ENCODE measurements at places on chromosomes 3 and 15.

- no peak for DNase-seq
These were observed 247.7 kb downstream of the AGBL1 start for GRCh38 chr15:86327230-86327865.

DNA sequence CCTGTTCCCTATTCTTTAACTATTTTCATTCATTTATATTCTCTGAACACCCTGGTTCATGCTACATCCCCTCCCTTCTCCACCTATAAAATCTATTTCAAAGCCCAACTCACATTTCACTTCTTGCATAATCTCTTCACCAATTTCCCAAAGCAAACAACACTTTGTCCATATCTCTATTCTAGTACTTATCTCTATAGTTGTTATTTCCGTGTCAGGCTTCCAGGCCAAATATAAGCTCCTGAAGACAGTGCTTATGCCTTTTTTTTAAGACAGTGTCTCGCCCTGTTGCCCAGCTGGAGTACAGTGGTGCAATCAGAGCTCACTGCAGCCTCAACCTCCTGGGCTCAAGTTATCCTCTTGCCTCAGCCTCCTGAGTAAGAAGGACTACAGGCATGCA is 43.6 kb downstream of the DNAH12 start:
- no peak for DNase-seq

GRCh38 chr3:13235897-13236296 is 162.7 kb upstream of the IQSEC1 start:
- no peak for DNase-seq

DNA sequence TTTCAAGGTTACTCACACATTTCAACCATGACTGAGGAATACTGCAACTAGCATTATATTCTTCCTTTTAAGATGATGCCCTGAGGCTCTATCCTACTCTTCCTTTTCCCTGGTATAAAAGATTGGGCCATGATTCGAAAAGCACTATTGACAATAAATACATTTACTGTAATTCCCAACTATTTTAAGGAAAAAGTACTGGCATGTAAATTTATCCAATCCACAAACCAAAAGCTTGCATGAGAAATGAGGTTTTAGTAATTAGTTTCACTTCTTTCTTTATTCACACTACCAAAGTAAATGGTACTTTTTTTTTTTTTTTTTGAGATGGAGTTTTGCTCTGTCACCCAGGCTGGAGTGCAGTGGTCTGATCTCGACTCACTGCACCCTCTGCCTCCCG is 310.2 kb downstream of the LRRC3B start:
- DNase-seq, result no peak

- DNase-seq, result no peak
These were observed 66.8 kb downstream of the CHRNA7 start for GRCh38 chr15:32096916-32097617.

- no peak for DNase-seq
These were observed 37.6 kb upstream of the WDR49 start for GRCh38 chr3:167691366-167691765.

DNA sequence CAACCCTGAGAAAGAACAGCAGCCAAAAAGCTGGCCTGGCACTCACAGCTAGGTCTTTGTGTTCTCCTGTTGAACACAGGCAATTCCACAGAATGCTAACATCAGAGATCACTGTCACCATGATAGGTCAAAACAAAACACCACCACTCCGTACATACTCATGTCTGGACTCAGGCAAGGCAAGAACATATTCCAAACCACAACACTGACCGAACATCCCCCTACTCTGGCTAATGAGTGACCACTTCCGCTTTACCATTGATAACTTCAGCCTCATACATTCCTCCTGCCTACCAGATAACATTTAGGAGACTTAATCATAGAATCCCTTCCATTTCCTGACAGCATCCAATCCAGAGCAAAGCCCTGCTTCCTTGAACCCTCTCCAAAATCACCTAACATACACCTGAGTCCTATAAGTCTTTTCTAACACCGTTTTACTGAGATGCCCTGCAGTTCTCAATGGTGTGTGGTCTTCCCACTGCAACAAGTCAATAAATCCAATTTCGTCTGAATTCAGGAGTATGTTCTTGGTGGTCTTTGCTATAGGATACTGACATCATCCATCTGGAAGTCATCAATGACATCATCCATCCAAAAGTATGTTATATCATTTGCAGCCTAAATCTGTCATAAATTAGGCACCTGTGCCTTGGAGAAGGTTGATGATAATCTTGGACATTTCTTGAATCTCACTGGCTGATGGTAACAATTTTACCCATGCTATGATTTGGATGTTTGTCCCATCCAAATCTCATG is 23.7 kb downstream of the RIOX2 start:
- DNase-seq, result no peak

DNA sequence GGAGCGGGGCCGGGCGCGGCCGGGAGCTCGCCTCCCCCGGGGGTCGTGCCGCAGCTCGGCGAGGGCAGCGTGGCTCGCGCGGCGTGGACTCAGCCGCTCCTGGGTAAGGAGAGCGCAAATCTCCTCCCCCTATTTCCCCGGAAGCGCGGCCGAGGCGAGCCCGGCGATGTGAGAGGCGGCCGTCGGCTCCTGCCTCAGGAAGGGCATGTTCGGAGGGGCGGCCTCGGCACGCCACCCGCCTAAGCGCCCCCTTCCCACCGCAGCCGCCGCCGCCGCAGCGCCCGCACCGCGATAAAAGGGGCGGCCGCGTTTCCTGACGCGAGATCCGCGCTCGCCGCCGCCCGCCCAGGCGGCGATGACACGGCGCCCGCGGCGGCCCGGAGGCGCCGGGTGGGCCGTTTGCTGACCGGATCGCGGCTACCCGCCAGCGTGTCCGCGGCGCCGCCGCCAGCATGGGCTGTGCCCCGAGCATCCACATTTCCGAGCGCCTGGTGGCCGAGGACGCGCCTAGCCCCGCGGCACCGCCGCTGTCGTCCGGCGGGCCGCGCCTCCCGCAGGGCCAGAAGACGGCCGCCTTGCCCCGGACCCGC is at the start of gene PDE8A:
TSS of gene PDE8A (plus strand) at position 146 of the 590 bp plus-strand sequence. CDS start at position 453, 307 bp downstream.
- DNase-seq, result peak; percentile 50

GRCh38 chr3:99877031-99877579 is 59.4 kb downstream of the CMSS1 start:
- DNase-seq, result no peak

GRCh38 chr3:58038675-58039292 is 30.6 kb downstream of the FLNB start:
- DNase-seq, result no peak

GRCh38 chr15:90683371-90683770 is 33.8 kb upstream of the BLM start:
- DNase-seq, result no peak

DNA sequence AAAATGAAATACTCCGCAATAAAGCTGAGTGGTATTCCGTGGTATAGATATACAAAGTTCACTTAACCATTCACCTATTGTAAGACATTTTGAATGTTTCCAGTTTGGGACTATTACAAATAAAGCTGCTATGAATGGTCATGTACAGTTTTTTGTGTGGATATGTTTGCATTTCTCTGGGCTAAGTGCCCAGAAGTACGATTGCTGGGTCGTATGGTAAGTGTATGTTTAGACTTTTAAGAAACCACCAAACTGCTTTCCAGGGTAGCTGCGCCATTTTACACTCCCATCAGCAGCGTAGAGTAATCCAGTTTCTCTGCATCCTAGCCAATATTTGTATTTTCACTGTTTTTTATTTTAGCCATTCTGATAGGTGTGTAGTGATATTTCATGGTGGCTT is 208.4 kb upstream of the TLE3 start:
- DNase-seq, result no peak

- DNase-seq, result no peak
These were observed 13.6 kb upstream of the DENND6A start for GRCh38 chr3:57706462-57706861.

DNA sequence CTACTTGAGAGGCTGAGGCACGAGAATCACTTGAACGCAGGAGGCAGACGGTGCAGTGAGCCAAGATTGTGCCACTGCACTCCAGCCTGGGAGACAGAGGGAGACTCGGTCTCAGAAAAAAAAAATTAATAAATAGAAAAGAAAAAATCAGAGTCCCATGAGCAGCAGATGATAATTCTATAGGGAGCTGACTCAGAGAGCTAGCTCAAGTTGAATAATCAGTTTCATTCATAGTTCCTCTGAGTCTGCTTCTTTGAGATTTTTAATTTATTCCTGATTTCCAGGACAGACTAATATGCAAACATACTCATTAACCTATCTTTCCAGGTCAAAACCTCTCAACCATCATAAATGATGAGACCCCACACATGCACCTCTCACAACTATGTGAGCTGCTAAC is 55.0 kb upstream of the PTX3 start:
- DNase-seq, result no peak

All from liver (tissue), 10 donors.